ENCODE measurements at places on chromosomes 5 and 9. TPM values are rescaled to one million over a fixed set of nuclear protein-coding genes. Genes with fewer than 3 reads are reported as not detected.

Gene UGT3A1
- not detected for total RNA-seq

Gene DIMT1
- 27.1 TPM for total RNA-seq

Gene OTP
- total RNA-seq = not detected

Gene PCDHAC1
- not detected for total RNA-seq

Gene RNF180
- total RNA-seq = not detected

Gene RASGEF1C
- not detected for total RNA-seq

Gene TUSC1
- 0.10 TPM for total RNA-seq

Gene DRD1
- not detected for total RNA-seq

Gene TXN
- 175 TPM for total RNA-seq

Gene SMARCA2
- 289 TPM for total RNA-seq
